ENCODE measurements at places on chromosomes 11 and 22. TPM values are rescaled to one million over a fixed set of nuclear protein-coding genes. Genes with fewer than 3 reads are reported as not detected.

The C22orf15 gene
- total RNA-seq = not detected

DNA sequence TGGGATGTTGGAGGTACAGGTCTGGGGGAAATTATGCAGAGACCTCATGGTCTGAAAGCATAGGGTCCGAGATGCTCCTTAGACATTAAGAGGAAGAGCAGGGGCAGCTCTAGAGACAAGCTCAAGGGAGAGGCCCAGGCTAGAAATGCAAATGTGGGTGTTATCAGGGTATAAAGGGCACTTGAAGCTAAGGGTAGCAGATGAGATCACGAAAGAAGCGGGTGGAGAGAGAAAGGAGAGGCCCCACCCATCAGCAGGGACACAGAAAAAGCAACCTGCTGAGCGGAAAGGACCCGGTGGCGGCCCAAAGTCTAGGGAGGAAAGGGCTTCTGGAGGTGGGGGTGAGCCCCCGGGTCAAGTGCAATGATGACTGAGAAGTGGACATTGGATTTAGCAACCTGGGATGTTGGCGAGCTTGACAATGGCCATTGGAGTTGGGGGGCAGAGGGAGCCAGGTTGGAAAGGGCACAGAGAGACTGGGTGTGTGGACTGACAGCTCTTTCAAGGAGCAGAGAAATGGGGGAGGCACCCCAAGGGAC lies 8.9 kb downstream of the TMPRSS6 start:
- no peak overlapping the region for H3K4me3 ChIP-seq
- H3K27ac ChIP-seq = no peak overlapping the region
- DNase-seq = no peak
- no peaks in the 10 kb centered on the region for H3K36me3 ChIP-seq

The DRICH1 gene
- total RNA-seq = 0.57 TPM

GRCh38 chr22:27348634-27349033 lies 452.9 kb downstream of the MN1 start:
- H3K27ac ChIP-seq = no peak overlapping the region
- no peaks in the 10 kb centered on the region for H3K36me3 ChIP-seq
- no peaks in the 10 kb centered on the region for H3K27me3 ChIP-seq
- DNase-seq = no peak

- DNase-seq = no peak
- H3K4me1 ChIP-seq = no peaks in the 10 kb centered on the region
- H3K4me3 ChIP-seq = no peak overlapping the region
- no peaks in the 10 kb centered on the region for H3K36me3 ChIP-seq
Measured at GRCh38 chr11:80831374-80831773, 1390.5 kb upstream of the TENM4 start.

GRCh38 chr22:23555118-23555517 lies 25.0 kb downstream of the IGLL1 start:
- H3K4me3 ChIP-seq = no peak overlapping the region
- no peak for DNase-seq
- H3K27ac ChIP-seq = no peak overlapping the region
- H3K27me3 ChIP-seq = peaks cover 45% of the 10 kb centered on the region

The FGF3 gene
- total RNA-seq = not detected

- H3K27ac ChIP-seq = no peak within 1 kb of the TSS
- no peak for DNase-seq
- no peaks in the 10 kb centered on the region for H3K36me3 ChIP-seq
Measured at GRCh38 chr11:22192642-22193347, at the start of gene ANO5. Gene ANO5, plus strand, starts transcription at chr11:22193085. Its CDS starts 408 bp downstream, at chr11:22193493.

The NRGN gene
- 6.8 TPM for total RNA-seq

Data from PC-9 (cell line).